Caudate nucleus (tissue), 63 donors: ENCODE measurements at places on chromosomes 6 and 20.

DNA sequence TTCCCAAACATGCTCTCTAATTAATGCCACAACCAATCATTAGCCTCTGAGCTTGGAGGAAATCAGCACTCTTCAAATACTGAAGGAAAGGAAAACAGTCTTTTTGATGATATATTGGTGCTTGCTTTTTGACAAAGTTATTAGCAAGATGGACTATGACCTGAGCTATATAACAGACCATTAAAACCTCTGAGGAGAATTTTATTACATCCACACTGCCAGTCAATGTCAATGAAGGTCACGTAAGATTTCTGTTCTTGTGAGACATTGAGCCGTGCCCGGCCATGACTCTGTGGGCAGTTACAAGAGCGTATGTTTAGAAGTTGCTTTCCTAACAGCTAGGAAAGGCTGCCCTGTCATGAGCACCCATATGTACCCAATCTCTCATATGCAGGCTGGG, 659.0 kb downstream of the UTRN start:
- DNase-seq, result no peak

- DNase-seq, result no peak
These were observed 155.3 kb downstream of the PLCB1 start for GRCh38 chr20:8287340-8287739.

GRCh38 chr6:149089510-149089909, 228.0 kb upstream of the TAB2 start:
- no peak for DNase-seq

GRCh38 chr6:137610702-137611101, 116.5 kb upstream of the OLIG3 start:
- no peak for DNase-seq

DNA sequence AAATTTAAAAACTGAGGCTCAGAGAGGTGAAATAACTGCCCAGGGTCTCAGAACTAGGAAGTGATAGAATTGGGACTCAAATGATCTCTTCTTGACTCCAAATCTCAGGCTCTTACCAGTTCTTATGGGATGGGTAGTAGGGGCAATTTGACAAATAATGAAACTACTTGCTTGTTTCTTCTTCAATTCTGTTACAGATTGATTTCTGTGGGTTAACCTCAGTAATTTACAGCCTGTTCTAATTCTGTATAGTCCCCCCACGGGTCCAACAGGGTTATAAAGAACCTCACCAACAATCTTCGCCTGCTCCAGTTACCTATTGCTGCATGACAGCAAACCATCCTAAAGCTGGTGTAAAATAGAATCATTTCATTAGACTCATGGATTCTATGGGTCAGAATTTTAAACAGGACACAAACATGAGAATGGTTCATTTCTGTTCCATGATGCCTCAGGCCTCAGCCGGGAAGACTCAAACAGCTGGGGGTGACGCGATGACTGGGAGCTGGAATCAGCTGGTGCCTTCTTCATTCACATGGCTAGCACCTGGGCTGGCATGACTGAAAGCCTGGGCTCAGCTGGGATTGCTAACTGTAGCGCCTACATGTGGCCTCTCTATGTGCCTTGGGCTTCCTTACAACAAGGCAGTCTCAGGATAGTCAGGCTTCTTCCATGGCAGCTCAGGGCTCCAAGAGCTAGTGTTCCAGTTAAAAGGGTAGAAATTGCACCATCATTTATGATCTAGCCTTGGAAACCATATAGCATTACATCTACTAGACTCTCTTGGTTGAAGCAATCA, 6.6 kb upstream of the WFDC2 start:
- DNase-seq, result no peak
